ENCODE measurements at places on chromosomes 16 and 17.

DNA sequence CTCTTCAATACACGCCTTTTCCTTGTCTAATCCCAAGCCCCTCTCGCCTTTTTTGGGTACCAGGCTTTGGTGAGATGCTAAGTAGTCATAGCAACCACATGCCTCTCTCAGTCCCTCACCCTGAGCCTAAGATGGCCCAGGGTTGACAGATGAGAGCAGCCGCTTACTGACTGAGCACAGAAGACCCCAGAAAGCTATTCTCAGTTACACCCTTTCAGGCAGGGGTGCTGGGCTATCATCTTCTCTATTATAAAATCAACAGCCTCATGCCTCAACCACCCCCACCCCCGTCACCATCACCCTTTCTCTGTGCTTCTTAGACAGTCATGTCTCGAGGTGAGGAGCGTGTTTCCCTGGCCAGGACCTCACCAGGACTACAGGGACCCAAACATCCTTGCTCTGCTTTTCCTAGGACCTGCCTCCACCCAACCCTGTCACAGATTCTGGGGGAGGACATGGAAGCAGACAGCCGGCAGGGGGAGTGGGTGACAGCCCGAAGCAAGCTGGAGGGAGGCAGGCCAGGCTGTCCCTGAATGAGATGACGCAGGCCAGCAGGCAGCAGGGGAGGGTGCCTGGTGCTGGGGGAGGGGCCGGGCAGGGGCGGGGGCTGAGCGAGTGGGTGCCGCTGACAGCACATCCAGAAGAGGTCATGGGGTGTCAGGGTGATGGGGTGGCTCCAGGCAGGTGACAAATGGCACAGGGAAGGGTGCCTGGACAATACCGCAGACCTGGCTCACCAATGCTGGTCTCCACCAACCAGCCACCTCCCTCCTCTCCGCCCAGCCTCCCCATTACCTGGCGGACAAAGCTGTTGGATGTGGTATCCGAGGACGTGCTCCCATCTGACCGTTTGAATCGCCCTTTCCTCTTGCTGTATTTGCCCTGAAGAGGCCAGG lies 3.1 kb downstream of the CACNB1 start:
- DNase-seq = no peak

DNA sequence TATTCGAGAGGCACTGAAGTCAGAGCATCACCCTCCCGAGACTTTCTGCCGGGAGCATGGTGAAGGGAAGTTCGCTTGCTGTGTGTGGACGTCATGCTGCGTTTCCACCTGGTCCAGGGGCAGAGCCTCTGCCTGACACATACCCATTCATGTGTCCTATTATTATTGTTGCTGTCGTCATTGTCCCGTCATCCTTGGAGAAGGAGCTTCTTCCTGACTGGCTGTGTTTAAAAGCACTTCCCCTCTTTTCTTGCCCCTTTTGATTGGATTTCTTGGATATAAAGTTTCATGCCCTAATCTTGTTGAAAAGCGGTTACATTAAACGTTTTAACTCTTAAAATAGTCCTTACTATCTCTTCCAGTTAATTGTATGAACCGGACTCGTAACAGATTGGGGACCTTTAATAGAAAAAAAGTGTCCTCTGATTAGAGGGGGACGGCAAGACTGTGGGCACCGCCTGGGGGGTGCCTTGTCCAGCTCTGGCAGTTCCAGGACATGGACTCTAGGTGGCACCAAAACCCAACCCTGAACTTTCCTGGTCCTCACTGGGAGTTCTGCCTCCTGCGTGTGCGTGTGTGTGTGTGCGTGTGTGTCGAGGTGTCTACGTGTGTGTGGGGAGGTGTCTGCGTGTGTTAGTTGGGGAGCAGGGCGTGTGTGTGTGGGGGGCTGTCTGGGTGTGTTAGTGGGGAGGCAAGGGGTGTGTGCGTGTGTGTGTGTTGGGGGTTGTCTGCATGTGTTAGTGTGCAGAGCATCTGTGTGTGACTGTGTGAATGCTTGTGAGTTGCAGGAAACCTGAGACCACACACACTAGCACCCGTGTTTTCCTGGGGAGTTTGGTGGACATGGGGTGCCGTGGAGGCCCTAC lies 133.3 kb upstream of the CIBAR2 start:
- peak; percentile 15 for DNase-seq

DNA sequence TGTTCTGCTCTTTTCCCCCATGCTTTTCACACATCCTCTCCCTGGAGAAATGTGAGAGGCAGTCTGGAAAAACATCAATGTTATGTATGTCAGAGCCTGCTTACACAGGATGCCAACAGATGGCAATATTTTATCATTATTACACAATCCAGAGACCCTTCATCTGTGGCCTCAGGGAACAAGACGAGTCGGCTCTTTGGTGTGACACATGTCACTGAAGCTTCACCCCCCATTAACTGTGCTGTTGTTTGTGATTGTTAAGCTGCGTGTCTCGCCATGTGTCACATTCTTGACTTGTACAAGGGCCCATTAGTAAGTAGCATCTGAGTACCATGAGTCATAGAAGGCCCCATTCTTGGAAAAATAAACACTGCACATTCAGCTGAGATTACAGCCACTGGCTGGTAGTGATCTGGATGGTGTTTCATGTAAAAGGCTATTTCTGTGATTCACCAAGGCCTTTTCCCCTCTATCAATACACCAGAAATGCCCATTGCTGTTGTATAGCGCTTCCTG lies 682.1 kb upstream of the SOX9 start:
- no peak for DNase-seq

DNA sequence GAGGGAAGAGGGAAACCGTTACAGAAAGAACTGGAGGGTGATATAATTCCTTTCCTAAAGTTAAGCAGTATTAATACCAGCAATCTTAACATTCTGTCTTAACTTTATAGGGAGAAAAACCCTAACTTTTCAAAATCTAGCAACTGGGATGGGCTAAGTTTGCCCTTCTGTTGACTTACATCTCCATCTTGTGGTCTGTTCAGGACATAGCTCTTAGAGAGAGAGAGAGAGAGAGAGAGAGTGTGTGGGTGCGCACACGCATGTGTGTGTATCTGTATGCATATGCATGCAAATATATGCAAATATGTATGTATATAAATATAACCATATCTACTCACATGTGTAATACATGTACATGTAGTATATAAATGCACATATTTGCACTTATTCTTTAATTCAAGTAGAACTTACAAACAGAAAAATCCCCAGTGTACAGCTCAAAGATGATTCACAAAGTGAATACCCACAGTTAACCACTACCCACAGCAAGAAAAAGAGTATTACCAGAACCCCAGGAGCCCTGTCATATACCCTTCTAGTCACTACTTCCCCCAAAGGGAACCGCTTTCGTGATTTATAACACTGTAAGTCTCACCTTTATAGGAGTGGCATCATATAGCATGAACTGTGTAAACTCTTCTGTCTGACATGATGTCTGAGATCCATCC lies 46.5 kb downstream of the STX8 start:
- no peak for DNase-seq

GRCh38 chr17:50175035-50175807 lies 9.4 kb downstream of the SGCA start:
- no peak for DNase-seq

DNA sequence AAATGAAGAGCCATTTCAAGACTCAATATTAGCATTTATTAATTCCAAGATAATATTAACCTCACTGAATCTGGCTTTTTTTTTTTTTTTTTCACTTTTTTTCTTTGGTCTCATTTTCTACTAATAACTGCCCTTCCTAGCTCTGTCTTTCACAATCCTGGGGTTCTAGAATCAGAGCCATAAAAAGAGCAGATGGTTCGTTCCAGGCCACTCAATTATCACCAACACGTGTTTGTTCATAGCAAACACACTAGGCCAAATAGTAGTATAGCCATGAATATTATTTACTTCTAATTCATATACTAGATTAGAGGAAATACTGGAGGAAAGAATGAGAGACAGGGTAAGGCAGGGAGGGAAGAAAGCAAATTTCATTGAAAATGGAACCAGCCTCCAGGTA lies 39.8 kb downstream of the TEX2 start:
- DNase-seq = no peak

- no peak for DNase-seq
Measured at GRCh38 chr17:41824086-41824485, 11.3 kb downstream of the FKBP10 start.
